ENCODE measurements at places on chromosomes 3 and 15.
A peak's percentile ranks its signal among the peaks of the same experiment; 100 is the strongest.

DNA sequence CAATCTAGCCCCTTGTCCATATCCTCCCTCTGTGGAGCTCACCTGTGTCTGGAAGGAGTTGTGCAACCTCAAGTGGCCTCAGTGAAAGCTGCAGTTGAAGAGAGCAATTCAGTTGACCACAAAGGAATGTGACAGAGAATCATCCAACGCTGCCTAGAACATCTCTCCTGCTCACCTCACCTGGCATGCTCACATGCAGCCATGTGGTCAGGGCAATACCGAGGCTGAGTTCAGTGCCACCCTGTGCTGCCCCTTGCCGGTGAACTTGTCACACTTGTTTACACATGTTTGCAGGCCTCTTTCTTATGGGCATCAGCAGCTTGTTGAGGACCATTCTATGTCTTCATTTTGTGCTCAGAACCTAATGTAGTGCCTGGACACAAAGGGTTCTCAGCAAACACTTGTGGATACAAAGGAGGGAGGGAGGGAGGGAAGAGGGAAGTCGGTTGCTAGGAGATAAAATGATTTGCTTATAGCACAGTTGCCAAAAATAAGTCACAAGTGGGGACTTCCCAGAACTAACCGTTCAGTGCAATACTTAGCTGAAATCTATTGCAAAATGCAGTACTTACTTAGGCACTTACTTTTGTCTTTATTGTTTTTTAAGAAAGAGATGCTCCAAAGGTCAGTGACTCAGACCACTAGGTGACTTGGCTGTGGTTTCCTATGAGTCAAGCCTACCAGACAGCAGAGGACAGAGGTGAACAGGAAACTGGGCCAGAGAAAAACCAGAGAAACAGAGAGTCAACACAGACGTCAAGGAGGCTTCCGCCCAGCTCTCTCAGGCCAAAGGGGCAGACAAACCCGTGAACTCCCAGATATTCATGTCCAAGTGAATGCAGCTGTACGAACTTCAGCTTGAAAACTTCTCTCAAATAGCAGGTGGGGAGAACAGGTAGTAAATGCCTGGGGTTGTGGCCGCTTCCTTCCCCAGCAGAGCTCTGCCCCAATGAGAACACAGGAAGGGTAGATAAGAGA, 227.8 kb upstream of the CTNNB1 start:
- DNase-seq = no peak

GRCh38 chr15:29784413-29784812, 37.9 kb downstream of the TJP1 start:
- DNase-seq = no peak

GRCh38 chr15:81133782-81134461, at the start of gene CFAP161:
CFAP161 (plus strand) TSS chr15:81134270; CDS start chr15:81134330, 60 bp downstream.
- no peak for DNase-seq

DNA sequence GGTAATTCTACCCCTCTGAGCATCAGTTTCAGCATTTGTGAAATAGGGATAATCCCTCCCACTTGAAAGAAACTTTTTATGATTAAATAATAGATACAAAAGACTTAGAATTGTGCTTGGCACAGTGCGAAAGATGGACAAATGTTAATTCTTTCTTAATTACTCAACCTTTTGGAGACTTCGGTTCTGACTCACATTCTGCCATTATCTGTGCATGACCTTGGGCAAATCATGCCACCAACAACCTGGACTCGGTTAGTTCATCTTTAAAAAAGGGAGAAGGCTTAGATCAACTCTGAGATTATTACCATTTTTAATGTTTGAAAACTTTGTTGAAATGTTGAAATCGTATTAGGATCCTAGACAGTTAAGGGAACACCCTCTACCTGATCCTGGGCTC, 40.6 kb upstream of the POLR2M start:
- no peak for DNase-seq

DNA sequence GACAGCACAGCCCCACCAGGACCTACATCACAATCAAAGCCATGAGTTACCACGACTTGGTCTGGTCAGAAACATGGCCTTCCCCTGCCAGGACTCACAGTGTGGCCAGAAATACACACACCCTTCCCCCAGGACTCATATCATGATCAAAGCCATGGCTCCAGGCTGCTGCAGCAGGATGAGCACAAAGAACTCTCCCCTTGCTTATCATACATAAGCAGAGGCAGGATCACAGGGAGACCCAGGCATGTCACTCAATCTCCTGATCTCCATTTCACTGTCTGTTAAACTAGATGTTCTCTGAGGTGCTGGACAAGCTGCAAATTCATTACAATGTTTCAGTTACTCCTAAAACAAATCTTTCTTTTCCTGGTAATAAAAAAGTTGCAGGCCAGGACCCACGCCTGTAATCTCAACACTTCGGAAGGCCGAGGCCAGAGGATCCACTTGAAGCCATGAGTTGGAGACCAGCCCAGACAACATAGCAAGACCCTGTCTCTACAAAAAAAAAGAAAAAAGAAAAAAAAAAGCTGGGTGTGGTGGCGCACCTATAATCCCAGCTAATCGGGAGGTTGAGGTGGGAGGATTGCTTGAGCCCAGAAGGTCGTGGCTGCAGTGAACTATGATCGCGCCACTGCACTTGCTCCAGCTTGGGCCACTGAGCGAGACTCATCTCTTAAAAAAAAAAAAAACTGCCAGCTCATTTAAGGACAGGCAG, 1.2 kb downstream of the PFKFB4 start:
- DNase-seq = no peak

GRCh38 chr3:71545330-71545729, 38.2 kb downstream of the FOXP1 start:
- DNase-seq = no peak

DNA sequence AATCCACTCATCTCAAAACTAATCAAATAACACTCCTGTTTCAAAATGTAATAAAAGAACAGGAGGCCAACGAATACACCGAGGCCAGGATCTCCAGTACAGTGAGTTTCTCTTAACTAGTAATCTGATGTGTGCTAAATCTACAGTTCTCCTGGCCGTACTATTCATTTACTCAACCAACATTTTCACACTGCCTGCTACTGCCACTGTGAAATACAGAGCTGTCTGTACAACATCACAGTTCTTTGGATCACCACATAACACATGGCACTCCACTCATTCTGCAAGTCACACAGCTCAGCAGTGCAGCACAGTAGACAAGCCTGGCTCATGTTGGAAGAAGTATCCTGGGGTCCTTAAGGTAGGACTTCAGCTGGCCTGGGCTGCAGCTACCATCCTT, 21.9 kb downstream of the RIOX2 start:
- DNase-seq = no peak

- DNase-seq = no peak
These were observed 26.9 kb downstream of the MCTP2 start for GRCh38 chr15:94258246-94258645.

- no peak for DNase-seq
These were observed 8.8 kb downstream of the GPR87 start for GRCh38 chr3:151307583-151308488.

DNA sequence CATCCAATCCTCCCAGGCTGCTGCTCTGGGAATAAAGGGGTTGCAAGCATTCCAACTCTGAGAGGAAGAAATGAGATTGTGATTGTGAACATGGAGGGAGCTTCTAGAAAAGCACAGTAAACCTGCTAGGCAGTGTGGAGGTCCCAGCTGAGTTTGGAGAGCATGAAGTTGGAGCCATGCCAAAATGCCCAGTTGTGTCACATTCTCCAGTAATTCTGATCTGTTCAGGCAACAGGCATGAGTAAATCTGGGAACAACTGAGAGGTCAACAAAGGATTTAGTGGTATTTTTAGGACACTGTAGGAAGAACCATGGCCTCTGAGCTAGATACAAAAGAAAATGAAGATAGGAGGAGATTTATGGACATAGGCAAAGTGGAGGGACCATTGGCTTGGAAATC, 74.7 kb downstream of the CYP19A1 start:
- no peak for DNase-seq

- peak; percentile 71 for DNase-seq
These were observed 961 bp downstream of the HAPLN3 start for GRCh38 chr15:88894348-88894818.
